ENCODE measurements at places on chromosomes 16 and 17.

DNA sequence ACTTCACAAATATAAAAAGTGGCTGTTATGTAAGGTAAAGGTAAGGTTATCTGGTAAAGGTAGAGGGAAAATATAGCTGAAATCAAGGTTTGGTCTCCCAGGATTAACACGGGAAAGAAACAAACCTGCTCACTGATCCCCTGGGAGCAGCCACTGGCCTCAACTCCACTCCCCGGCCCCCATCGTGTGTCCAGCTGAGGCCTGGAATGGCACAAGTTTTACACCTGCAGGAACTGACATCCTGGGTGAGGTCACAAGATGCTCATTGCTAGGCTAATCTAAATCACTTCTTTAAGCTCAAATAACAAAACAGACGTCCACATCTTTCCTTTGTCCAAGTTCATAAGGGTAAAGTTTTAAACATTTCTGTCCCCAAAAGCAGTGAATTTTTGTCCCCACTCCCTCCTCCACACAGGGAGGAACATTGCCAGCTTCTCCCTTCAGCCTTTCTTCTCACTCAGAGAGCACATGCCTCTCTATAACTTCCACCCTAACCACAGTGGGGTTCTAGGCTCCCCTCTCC is 46.3 kb downstream of the ERN1 start:
- DNase-seq = no peak

DNA sequence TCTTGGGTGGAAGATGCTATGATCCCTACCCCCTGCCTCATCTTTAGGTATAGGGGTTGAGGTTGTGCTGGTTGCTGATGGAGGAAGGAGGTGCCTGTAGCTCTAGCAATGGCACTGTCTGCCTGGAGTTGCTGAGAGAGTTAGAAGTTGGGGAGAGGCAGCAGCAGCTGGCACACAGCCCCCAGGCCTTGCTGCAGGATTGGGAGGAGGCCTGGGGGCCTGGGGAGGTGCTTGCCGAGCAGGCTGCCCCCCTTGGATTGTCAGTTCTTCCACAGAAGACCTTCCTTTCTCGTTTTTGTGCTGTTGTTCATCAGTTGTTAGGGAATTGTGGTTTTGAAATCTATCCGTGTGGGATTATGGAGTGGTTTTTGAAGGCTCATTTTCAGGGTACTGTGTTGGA is 52.9 kb downstream of the SEC14L1 start:
- no peak for DNase-seq

DNA sequence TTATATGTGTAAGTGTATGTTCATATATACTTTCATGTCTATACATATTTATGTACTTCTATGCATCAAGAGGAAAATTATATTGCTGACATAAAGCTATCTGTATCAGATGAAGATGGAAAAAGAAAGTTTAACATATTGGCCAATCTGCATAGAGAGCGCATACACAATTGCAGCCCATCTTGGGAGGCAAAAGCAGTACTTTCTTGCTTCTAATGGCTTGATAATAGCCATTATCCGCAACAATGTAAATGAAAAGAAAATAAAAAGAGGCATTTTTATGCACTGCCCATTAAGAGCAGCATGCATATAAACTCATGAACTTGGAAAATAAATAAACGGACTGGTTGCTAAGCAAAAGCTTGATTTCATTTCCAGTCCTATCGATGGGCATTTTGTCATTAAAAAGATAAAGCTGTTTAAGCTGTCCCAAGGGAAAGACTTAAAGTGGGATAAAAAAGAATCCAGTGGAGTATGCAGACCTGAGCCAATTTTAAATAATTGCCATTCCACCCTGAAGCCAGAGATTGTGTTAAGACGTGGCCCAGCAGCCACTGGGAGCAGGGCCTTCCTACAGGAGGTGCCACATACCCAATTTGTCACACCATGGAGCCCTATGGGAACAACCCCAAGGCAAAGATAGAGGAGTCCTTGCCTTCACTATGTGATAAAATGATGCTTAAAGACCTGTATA is 183.6 kb upstream of the CDH11 start:
- DNase-seq = no peak

DNA sequence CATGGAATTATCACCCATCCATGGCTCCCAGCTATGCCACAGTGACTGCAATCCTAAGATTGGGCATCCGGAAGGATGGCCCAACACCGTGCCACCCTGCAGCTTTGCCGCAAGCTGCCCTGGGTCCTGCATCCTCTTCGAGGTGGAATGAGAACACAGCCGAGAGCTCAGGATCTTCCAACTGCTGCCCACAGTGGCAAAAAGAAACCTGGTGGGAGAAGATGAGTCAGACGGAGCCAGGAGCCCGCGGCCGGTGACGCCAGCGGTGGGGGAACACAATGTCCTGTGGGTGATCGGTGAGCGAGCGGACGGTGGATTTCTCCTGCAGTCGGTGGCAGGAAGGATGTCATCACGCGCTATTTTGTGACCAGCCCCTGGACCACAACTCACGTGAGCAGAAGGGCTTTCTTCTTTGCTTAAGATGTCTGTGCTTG is 20.1 kb downstream of the CD7 start:
- DNase-seq = no peak

DNA sequence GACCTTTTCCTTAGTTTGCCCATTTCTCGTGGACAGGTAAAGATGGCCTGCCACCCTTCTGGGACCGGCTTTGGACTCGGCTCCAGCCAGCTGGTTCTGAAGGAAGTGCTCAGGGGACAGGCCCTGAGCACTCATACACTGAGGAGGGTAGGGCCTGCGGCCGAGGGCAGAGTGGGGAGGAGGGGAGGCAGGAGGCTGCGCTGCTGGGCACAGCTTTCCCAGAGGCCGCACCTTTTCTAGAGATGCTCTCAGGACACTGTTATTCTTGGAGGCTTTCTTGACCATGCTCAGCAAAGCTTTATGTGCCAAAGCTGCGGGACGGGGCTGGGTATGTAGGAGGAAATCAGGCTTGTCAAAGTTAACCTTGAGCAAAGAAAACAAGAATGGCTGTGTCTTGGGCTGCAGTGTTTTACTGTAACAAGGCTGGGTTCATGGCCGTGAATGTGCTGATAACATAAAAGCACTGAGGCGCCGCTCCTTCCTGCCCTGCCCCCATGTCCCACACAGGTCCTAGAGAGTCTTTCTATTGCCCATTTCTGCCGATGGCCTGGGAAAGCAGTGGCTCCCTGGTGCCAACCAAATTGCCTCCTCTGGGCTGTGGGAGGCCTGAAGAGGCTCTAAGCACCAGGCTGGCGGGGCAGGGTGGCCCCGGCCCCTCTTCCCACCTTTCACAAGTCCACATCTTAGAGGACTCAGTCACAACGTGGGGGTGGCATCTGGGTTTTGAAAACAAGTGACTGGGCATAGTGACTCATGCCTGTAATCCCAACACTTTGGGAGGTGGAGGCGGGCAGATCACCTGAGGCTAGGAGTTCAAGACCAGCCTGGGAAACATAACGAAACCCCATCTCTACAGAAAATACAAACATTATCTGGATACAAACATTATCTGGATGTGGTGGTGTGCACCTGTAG is 22.3 kb upstream of the TIMP2 start:
- DNase-seq = no peak

All from cerebellar nuclear complex (tissue), 1 donor.